HEK293T (cell line): ENCODE measurements at places on chromosomes 3 and 15.
A peak's percentile ranks its signal among the peaks of the same experiment; 100 is the strongest.

GRCh38 chr3:37163262-37164015 lies 10.9 kb downstream of the LRRFIP2 start:
- DNase-seq = no peak

DNA sequence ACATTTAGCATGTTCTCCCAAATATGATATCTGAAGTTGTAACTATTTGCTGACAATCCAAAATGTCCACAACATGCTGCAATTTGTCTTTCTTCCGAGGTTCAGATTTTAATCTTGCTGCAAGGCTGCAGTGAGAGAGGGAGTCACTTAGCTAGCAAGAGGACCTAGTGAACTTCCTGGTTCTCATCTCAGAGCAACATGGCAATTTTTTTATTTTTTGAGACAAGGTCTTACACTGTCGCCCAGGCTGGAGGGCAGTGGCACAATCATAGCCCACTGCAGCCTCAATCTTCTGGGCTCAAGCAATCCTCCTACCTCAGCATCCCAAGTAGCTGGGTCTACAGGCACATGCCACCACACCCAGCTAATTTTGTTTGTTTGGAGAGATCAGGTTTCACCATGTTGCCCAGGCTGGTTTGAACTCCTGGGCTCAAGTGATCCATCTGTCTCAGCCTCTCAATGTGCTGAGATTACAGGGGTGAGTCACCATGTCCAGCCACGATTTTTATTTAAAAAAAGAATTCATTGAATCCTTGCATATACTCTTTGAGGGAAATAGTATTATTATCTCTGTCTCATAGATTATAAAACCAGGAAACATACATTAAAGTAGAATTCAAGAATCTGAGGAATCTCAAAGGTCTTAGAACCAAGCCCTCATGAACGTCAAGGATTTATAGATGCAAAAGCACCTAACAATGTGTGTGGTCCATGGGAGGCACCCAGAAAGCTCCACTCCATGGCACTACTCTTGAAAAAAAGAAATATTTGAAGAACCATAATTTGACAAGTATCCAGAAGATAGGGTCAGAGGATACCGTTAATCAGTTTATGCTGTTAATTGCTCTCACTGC lies 9.1 kb downstream of the HDC start:
- no peak for DNase-seq

- no peak for DNase-seq
Observed at GRCh38 chr15:94086341-94086740, 145.0 kb upstream of the MCTP2 start.

- DNase-seq = no peak
Observed at GRCh38 chr15:68371160-68371559, 60.8 kb downstream of the ITGA11 start.

DNA sequence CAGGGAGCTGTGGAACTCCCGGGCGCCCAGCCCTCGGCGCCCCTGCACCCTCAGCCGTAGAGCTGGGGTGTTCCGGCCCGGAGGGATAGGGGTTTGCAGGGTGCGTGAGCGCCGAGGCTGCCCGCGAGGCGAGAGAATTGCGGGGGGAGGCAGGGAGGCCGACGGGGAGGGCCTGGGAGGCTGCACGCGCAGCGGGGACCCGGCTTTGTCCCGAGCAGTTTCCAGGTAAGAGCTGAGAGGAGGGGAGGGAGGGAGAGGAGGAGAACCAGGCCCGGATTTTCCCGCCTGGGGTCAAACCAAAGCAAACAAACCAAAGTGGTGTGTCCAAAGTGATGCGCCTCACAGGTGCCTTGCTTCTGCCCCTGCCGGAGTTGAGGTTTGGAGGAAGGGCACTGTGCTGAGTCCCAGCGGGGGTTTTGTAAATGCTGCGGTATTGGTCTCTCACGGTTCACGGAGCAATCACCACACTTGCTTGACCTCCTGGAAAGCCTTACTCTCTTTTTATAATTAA lies 146.4 kb downstream of the TJP1 start:
- no peak for DNase-seq

GRCh38 chr3:117932441-117932840 lies 1102.2 kb downstream of the IGSF11 start:
- DNase-seq = no peak

DNA sequence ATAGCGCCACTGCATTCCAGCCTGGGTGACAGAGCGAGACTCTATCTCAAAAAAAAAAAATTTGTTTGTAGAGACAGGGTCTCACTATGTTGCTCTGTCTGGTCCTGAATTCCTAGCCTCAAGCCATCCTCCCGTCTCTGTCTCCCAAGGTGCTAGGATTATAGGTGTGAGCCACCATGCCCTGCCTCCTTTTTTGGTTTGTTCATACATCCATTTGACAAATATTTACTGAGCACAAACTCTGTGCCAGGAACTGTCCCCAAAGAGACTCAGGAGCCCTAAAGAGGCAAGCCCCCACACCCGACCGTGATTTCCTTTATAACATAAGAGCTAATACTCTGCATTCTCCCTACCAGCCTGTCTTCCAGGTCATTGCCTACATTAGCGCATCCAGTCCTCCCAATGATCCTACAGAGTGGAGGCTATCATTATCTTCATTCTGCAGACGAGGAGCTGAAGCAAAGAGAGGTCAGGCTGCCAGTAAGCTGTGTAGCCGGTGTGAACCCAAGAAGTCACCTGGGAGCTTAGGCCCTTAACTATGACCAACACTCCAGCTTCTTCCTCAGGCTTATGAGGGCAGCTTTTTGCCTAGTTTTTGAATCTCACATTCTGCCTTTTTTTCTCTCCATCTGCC lies 6.3 kb upstream of the PXK start:
- no peak for DNase-seq

DNA sequence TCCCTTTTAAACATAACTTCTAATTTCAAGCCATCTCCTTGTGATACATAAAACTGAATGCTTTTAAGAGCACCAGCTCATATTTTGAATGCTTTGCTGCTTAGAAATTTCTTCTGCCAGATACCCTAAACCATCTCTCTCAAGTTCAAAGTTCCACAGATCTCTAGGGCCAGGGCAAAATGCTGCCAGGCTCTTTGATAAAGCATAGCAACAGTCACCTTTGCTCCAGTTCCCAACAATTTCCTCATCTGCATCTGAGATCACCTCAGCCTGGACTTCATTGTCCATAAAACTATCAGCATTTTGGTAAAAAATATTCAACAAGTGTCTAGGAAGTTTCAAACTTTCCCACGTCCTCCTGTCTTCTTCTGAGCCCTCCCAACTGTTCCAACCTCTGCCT lies 17.5 kb downstream of the OSTN start:
- DNase-seq = no peak

GRCh38 chr15:69557020-69557706 lies 104.5 kb downstream of the RPLP1 start:
- DNase-seq = no peak

DNA sequence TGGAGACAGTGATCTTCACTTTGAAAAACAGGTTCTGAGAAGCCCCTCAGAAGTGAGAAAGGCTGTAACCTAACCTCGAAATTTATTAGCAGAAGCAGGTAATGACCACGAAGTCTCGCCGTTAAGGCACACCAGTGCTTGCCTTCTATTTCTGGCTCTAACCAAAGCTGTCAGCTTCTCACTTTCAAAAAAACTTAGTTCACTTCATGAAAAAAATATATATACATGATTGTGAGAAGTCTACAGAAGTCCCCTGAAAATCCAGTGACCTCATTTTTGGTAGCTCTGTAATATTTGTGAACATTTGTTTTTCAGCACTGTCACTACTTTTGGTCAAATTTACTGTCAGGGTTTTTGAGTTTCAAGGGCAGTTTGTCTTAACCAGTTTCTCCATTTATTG lies 19.1 kb upstream of the AKAP13 start:
- DNase-seq = no peak

DNA sequence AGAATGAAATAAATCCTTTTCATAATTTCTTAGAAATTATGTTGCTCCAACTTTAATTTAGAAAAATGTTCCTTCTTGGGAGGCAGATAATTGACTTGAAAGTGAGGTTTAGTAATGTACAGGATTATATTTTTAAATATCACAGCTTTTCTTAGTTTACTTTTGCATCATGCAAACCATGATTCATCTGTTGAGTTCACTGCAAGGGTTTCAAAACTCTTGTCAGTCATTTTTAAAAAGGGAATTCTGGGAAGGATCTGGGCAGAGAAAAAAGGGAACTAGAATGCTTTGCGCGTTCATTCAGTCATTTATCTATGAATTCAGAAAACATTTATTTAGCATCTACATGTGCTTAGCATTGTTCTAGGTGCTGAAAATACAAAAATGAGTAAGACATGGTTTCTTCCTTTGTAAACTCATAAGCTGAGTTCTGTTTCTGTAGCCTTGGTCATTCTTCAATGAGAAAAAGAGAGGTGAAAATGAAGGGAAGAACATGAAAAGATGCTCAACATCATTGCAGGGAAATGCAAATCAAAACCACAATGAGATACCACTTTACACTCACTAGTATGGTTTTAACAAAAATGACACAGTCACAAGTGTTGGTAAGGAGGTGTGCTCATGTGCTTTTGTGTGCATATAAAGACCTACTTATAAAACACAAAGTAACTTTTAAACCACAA lies 209.1 kb downstream of the NR1D2 start:
- DNase-seq = no peak

- DNase-seq = no peak
Observed at GRCh38 chr15:25088261-25088790, 133.5 kb downstream of the SNRPN start.

GRCh38 chr15:97881346-97881965 lies 79.0 kb upstream of the ARRDC4 start:
- DNase-seq = no peak

DNA sequence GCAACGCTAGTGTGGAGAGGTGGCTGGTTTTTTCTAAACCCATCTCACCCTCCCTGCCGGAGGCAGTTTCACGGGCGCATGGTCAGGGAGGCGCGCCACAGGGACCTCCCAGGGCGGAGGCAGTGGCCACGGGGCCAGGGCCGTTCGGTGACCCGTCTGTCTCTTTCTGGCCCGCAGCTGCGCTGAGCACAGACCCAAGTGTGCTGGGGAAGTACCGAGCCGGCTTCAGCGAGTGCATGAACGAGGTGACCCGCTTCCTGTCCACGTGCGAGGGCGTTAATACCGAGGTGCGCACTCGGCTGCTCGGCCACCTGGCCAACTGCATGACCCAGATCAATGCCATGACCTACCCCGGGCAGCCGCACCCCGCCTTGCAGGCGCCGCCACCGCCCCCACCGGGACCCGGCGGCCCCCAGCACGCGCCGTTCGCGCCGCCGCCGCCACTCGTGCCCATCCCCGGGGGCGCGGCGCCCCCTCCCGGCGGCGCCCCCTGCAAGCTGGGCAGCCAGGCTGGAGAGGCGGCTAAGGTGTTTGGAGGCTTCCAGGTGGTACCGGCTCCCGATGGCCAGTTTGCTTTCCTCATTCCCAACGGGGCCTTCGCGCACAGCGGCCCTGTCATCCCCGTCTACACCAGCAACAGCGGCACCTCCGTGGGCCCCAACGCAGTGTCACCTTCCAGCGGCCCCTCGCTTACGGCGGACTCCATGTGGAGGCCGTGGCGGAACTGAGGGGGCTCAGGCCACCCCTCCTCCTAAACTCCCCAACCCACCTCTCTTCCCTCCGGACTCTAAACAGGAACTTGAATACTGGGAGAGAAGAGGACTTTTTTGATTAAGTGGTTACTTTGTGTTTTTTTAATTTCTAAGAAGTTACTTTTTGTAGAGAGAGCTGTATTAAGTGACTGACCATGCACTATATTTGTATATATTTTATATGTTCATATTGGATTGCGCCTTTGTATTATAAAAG lies 1.8 kb downstream of the HES1 start:
- no peak for DNase-seq

- no peak for DNase-seq
Observed at GRCh38 chr3:145531548-145531947, 629.4 kb downstream of the PLOD2 start.

DNA sequence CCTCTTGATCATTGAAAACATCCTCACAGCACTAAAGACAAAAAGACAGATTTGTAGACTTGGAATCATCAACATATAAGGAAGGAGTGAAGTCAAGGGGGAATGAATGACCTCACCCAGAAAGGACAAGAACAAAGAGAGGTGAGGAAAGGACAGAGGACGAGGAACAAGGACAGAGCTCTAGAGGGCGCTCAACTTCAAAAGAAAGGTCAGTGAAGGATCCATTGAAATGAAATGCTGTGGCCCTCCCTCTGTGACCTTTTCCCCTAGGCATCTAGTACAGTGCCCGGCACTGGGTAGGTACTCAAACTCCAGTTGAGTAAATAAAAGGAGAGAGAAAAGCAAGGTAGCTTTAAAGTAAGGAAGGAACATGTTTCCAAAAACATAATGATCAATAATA lies 2.6 kb downstream of the ATP8B4 start:
- peak; percentile 7 for DNase-seq

GRCh38 chr3:10957976-10958749 lies 34.4 kb upstream of the SLC6A1 start:
- no peak for DNase-seq

GRCh38 chr15:33393546-33393945 lies 82.8 kb downstream of the RYR3 start:
- DNase-seq = no peak

DNA sequence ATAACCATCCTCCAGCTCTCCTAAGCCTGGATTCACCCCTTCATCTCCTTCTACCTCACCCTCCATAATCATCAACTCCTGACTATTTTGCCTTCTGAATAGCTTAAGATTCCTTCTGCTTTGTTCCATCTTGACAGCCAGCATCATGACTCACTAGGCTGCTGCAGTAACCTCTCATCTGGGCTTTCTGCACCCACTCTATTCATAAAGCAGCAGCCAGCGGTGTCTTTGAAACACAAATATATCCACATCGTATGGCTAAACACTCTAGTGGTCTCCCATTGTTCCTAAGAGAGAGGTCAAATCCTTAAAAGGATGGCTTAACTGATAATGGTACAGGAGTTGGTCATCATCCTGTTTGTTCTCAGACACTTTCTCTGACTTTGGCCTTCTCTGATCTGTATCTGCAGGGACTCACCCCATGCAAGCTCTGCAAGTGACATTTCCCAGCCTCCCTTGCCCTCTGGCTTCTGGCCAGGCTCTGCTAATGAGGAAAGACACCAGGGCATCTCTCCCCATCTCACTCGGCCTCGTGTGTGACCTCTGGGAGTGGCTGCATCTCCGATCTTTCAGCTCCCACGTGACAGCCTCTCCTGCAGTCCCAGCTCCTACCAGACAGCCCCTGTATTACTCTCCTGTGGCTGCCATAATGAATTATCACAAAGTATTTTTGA lies 6.2 kb downstream of the GRK7 start:
- DNase-seq = no peak

DNA sequence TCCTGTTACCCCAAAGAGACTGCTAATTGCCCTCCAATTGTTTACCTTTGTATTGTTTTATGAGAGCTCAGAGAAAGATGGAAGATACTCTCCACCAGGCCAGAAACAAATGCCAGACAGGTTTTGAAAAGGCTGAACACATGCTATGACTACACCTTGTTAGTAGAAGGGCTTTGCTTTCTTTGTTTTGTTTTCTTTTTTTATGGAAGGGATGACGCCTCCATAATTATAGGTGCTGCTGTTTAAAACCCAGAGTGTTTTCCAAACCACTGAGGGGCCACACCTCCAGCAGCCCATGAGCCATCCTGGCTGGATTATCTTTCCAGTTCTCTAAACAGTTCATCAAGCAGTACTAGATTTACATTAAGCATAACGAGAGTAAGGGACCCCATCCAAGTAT lies 5.6 kb upstream of the FOXP1 start:
- DNase-seq = no peak
